ENCODE measurements at places on chromosomes 2 and 18. TPM values are rescaled to one million over a fixed set of nuclear protein-coding genes. Genes with fewer than 3 reads are reported as not detected.

Gene KYNU
- 5.7 TPM for total RNA-seq

Gene RNASEH1
- 35.3 TPM for total RNA-seq

Gene RESP18
- total RNA-seq, result not detected

Gene GPR155
- 45.9 TPM for total RNA-seq

Gene GAREM2
- 3.3 TPM for total RNA-seq

Gene PLA2R1
- total RNA-seq, result 15.0 TPM

Gene ERLEC1
- 38.8 TPM for total RNA-seq

Gene TUBA3D
- not detected for total RNA-seq

Gene INPP5D
- 10.7 TPM for total RNA-seq

Gene DARS1
- total RNA-seq, result 156 TPM

Gene DCDC2C
- 4.0 TPM for total RNA-seq

Gene CAPN14
- total RNA-seq, result 0.40 TPM

Gene CENPA
- not detected for total RNA-seq

Gene INHBB
- 0.31 TPM for total RNA-seq

Gene NCK2
- total RNA-seq, result 80.5 TPM

Gene COLEC12
- 34.1 TPM for total RNA-seq

Gene SH3BP4
- total RNA-seq, result 63.0 TPM

Gene GLI2
- 6.3 TPM for total RNA-seq

Gene AGPS
- total RNA-seq, result 50.9 TPM

Gene TEKT4
- total RNA-seq, result not detected

Gene ANKRD30B
- not detected for total RNA-seq

Gene C2orf72
- total RNA-seq, result 0.19 TPM

Gene RGPD4
- total RNA-seq, result not detected

Gene ZNF396
- total RNA-seq, result 3.2 TPM

Gene PCARE
- total RNA-seq, result under 0.01 TPM

Gene LRPPRC
- 40.9 TPM for total RNA-seq

Gene SGO2
- 1.2 TPM for total RNA-seq

Gene MBP
- 23.2 TPM for total RNA-seq

Gene TM4SF20
- total RNA-seq, result not detected

Gene EDAR
- 0.92 TPM for total RNA-seq

Gene MROH2A
- total RNA-seq, result not detected

Gene PTGR3
- total RNA-seq, result 29.6 TPM

Gene CCT7
- 221 TPM for total RNA-seq

Gene ORC4
- 53.9 TPM for total RNA-seq

Gene SERPINB11
- total RNA-seq, result not detected

Gene CKAP2L
- total RNA-seq, result not detected

Gene LIMS3
- 3.7 TPM for total RNA-seq

Gene KIF5C
- 3.3 TPM for total RNA-seq

Gene GNAL
- total RNA-seq, result 13.5 TPM

Gene LRRTM1
- 4.4 TPM for total RNA-seq

Gene KLHL30
- total RNA-seq, result 8.1 TPM

Gene SOS1
- total RNA-seq, result 54.4 TPM

Gene CASP10
- total RNA-seq, result 5.9 TPM

Gene CYP1B1
- 34.1 TPM for total RNA-seq

Gene SETBP1
- total RNA-seq, result 42.5 TPM

Gene COL4A4
- total RNA-seq, result 5.1 TPM

Gene TBR1
- total RNA-seq, result not detected

Gene LRRFIP1
- 164 TPM for total RNA-seq

Gene RFTN2
- 8.2 TPM for total RNA-seq

Gene ADAM17
- total RNA-seq, result 16.0 TPM

Gene CRYGB
- total RNA-seq, result not detected

Gene VWC2L
- not detected for total RNA-seq

Gene ALPI
- total RNA-seq, result not detected

Gene GPR45
- total RNA-seq, result not detected

Gene NOSTRIN
- total RNA-seq, result 17.0 TPM

Gene OTOS
- not detected for total RNA-seq

Gene BOD1L2
- not detected for total RNA-seq

Gene SCN3A
- total RNA-seq, result 5.7 TPM

Gene PARD3B
- total RNA-seq, result 42.2 TPM
